ENCODE measurements at places on chromosomes 4 and X.

- no peak for DNase-seq
Observed at GRCh38 chr4:73788411-73788810, 48.0 kb downstream of the CXCL8 start.

DNA sequence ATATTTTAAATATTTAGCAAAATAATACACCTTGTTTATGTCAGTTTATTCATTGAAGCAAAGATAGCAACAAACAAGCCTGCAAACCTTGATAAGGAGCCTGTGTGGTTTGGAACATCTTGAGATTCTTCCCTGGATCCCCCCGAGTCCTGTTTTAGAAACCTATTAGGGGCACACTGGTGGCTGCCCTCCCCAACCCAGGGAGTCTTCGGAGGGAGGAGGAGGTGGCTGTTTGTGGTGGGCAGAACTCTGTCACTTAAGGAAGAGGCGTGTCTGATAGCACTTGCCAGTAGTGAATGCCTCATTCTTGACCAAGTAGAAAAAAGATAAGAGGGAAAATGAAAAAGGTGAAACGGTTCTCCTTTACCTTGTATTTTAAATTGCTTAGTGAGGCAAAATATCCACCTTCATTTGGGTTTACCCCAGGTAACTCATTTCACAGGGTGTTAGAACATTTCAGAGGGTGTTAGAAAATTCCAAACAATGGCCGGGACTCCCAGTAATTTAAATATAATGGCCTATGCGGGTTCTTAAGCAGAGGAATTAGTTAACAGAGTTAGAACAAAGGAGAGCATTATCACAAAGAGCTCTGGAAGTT is 10.4 kb downstream of the KIT start:
- DNase-seq = no peak

- DNase-seq = no peak
Observed at GRCh38 chr4:54548831-54549460, 108.8 kb upstream of the KIT start.

DNA sequence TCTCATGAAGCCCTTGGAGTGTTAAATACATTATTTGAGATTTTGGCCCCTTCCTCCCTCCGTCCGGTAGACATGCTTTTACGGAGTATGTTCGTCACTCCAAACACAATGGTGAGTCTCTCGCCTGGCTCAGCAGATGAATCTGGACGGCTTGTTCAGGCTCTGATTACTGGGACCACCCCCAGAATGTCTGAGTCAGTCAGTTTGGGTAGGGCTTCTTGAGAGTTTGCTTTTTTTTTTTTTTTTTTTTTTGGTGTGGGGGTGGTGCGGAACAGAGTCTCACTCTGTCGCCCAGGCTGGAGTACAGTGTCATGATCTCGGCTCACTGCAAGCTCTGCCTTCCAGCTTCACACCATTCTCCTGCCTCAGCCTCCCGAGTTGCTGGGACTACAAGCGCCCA is 62.4 kb upstream of the MSANTD1 start:
- DNase-seq = no peak

DNA sequence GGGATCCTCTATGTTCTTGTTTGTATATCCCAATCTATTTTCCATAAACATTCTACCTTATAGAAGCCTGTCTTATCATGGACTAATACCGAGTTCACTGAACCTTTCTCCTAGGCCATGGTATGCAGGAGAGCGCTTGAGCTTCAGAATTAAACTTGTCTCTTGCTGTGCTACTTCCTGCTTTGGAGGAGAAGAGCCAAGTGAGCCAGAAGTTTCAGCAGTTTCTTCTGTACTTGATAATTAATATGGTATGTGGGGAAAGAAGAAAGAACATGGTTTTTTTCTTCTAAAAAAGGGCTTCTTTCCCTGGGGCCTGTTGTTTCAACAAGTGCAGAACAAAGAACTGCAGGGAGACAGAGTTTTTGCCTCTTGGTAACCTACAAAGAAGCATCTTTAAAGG is 172.8 kb downstream of the ATG4A start:
- no peak for DNase-seq

GRCh38 chr4:110636680-110637407 is 14.0 kb upstream of the PITX2 start:
- DNase-seq = no peak

DNA sequence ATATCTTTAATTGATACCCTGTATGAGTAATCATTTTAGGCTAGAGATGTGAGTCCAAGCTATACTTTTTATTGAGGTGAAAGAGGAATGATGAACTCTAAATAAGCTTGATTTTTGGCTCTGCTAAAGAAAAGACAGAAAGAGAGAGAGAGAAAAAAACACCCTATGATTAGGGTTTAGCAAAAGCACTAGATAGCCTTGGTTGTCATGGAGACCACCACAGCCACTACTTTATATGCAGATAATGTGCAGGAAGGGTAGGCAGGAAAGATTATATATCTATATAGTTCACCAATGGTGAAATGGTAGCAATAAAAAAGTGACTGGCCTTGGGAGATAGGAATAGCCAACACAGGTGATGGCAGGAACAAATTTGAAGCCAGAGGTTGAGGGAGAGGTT is 69.9 kb upstream of the CAMK2D start:
- DNase-seq = no peak

GRCh38 chrX:69179380-69179911 is 14.2 kb upstream of the PJA1 start:
- DNase-seq = no peak

- DNase-seq = no peak
Observed at GRCh38 chrX:134891652-134892051, 99.1 kb upstream of the SMIM10 start.

DNA sequence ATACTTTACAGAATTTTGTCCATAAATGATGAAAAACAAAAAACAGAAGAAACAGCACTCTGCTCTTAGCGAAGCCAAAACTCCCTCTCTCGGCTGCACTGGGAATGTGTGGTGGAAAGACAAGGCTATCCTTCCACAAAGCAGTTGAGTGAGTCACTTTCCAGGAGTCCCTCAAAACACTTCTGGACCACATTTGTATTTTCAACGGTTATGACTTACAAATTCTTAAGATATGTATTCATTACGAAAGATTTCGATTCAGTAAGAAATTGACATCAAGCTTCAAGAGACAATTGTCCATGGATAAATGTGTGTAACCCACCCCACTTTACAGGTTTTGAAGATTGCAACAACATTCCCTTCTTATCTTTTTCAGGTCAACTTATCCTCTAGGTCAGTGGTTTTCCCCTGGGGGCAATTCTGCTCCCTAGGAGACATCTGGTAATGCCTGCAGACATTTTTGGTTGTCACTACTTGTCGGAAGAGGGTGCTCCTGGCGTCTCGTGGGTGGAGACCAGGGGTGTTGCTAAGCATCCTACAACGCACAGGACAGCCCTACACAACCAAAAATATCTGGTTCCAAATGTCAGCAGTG is 66.7 kb upstream of the MTNR1A start:
- no peak for DNase-seq

- peak; percentile 7 for DNase-seq
Observed at GRCh38 chr4:163048447-163048846, 118.2 kb downstream of the NAF1 start.

GRCh38 chr4:110106931-110107296 is 91.5 kb downstream of the ELOVL6 start:
- DNase-seq = no peak

GRCh38 chr4:101689220-101689619 is 101.3 kb upstream of the BANK1 start:
- no peak for DNase-seq

DNA sequence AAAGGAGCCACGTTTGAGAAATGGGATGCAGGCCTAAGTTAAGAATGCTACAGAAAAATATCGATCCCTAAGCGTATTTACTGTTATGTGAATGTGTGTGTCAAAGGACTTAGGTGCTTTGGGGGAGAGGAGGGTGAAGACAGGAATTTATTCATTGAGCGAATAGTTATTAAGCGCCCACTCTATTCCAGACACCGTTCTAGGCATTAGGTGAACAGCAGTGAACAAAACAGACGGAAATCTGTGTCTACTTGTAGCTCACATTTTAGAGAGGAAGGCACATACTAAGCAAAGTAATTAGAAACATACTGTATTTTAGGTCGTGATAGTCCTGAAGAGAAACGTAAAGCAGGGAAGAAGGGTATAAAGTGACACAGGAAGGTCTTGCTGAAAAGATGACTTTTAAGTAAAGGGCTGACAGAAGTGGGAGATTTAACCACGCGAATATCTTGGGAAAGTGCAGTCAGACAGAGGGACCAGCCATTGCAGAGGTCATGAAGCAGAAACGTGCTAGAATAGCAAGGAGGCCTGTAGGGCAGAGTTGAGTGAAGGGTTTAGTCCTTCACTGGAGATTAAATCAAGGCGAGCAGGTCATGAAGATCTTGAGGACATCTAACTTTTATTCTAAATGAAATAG is 541 bp downstream of the AIMP1 start:
- DNase-seq = no peak

GRCh38 chr4:74152836-74153235 is 5.1 kb upstream of the MTHFD2L start:
- DNase-seq = no peak

GRCh38 chr4:58611012-58611411 is 1500.8 kb upstream of the IGFBP7 start:
- no peak for DNase-seq

GRCh38 chrX:19611636-19612376 is 96.5 kb upstream of the MAP3K15 start:
- no peak for DNase-seq

DNA sequence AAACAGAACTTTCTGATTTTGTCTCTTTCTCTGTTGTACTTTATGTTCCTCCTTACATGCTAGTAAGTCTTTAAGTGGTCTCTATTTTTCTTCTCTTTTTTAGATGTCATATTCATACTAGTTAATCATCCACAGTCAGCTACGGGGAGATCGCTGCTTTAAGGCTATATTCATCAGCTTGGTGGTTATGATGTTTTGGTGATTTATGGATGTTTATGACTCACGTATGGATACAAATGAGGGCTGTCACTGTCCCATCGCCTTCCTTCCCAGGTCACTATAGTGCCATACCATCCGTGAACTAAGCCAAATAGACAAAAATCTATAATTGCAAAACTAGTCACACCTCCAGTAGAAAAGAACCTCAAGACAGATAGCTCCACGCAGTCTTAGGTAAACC is 296.8 kb upstream of the AADAT start:
- no peak for DNase-seq

DNA sequence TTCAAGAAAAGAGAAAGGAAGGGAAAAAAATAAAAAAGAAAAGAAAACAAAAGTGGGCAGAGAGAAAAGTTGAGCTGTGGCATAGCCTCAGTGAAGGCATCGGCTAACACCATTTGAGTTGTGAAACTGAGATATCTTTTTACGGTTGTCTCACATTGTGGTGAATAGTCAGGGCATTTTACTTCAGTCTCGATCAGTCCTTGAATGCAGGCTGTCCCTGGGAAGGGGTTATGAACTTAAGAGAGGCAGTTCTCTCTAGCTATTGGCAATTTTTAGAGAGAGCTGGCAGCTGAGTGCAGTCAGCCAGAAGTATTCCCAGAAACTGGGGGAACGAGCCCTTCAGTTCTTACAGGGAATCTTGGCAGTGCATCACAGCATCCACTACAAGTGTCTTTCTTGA is 93.5 kb upstream of the SLC6A14 start:
- DNase-seq = no peak

DNA sequence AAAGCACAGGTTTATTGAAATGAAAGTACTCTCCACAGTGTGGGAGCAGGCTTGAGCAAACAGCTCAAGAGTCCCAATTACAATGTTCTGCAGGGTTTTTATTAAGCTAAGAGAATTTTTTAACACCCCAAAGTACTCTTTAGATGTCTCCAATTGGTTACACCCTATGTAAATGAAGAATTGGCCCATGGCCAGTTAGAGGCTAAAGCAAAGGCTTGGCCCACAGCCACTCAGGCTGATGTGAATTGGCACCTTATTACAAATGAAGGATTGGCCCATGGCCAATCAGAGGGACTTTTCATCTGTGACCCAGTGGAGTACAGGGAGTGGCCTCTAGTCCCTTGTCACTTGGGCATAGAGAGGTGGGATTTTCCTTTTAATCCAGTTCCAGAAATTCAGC is 30.1 kb upstream of the IQCM start:
- no peak for DNase-seq

DNA sequence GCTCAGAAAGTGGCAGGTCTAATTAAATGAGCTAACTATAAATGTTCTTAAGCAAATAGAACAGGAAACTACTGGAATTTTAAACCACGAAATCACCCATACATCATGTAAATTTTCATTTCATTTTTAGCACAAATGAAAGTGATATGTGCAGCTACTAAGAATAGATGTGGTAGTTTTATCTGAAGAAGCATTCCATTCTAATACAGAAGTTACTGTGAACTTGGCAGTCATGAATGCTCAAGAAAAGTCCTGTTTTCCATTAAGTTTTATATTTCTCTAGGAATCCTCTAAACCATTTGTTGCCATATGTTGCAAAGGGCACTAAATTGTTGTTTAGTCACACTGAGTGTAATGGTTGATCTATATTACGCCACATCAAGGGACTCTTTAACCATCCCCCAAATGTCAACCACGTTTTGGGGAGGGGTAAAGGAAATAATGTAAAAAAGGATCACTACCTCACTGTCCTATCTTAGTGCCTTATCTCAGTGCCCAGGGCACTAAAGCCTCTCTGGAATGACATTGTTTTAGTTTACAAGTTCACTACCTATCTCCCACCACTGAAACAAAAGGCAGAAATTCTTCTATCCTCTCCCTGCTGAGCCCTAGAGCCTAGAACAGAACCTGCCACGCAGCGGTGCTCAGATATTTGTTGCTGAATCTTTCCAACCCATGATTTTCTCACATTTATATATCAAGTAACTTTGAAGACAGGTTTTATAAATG is 118.0 kb downstream of the SHISA3 start:
- no peak for DNase-seq

GRCh38 chr4:70110917-70111316 is 43.1 kb upstream of the PRR27 start:
- no peak for DNase-seq

GRCh38 chr4:181345931-181346330 is 897.3 kb upstream of the TENM3 start:
- no peak for DNase-seq

GRCh38 chr4:57265831-57266582 is 155.8 kb upstream of the IGFBP7 start:
- DNase-seq = no peak

GRCh38 chrX:39112143-39112542 is 310.9 kb downstream of the MID1IP1 start:
- DNase-seq = no peak

DNA sequence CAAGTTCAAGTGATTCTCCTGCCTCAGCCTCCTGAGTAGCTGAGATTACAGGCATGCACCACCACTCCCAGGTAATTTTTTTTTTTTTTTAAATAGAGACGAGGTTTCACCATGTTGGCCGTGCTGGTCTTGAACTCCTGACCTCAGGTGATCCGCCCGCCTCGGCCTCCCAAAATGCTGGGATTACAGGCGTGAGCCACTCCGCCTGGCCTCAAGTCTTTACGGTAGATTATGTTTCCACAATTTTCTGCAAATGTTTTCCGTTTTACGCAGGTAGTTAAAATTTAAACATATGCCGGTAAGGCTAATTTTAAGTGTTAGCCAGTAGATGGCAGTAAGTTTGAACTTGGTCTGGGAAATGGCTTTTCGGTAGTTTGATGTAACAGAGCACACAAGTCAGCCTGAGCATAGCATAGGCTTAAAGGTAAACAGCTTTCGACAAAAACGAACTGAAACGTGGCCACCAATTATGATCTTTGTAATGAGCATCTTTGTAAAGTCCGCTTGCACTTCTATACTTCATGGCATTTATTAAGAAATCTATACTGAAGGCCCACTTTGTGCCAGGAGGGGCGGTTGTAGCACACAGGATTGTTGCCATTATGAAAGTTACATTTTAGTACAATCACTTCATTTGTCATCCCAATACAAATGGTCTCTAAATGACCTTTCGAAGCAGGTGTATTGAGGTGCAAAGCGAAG is 31.1 kb downstream of the CCKAR start:
- no peak for DNase-seq

GRCh38 chrX:7146703-7147412 is 654 bp upstream of the STS start:
- no peak for DNase-seq

Data from activated CD4-positive, alpha-beta T cell treated with anti-CD3 and anti-CD28 coated beads for 1 hour (primary cell).